NCI-H446 treated with DMSO at 0.1 percent for 48 hours (cell line): ENCODE measurements at places on chromosomes 13 and 19.

DNA sequence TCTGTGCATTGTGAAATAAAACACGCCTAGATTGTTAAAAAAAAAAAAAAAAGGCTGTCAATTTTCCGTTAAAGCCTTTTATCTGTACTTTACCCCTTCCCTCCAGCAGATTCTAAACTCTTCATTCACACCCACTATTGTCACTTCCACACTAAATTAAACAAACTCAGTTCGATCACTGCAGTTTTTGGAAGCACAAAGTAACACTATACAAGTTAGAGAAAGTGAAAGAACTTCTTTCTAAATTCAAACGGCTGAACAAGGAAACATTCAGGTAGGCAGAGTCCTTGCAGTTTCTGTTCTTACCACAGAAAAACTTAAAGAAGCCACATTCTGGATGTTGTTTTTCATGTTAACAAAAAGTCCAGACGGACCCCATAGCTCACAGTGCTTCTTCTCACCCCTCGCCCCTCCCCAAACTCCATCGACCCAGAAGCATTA, 27.5 kb upstream of the UBE2L5 start:
- no peak for DNase-seq

- no peak for DNase-seq
Observed at GRCh38 chr13:101556676-101557123, 104.2 kb downstream of the ITGBL1 start.

DNA sequence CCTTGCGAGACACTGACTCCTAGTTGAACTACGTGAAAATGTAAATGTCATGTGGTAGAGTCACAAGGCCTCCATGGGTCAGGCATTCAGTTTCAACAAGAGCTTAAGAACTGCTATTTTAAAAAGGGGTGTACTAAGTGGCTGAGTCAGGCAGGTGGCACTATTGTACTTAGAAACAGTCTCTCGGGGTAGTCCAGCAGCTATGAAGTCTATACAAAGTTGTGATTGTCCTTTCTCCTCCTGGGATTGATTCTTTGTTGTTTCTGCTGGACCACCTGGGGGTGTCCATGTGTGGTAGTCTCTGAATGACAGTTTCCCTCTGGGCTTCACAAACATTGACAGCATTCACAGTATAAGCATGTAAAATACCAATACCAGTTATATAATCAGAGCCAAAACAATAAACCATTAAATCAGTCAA, 33.0 kb downstream of the UGGT2 start:
- DNase-seq, result no peak

- DNase-seq, result no peak
Observed at GRCh38 chr19:19185853-19186740, 5.9 kb downstream of the BORCS8 start.

DNA sequence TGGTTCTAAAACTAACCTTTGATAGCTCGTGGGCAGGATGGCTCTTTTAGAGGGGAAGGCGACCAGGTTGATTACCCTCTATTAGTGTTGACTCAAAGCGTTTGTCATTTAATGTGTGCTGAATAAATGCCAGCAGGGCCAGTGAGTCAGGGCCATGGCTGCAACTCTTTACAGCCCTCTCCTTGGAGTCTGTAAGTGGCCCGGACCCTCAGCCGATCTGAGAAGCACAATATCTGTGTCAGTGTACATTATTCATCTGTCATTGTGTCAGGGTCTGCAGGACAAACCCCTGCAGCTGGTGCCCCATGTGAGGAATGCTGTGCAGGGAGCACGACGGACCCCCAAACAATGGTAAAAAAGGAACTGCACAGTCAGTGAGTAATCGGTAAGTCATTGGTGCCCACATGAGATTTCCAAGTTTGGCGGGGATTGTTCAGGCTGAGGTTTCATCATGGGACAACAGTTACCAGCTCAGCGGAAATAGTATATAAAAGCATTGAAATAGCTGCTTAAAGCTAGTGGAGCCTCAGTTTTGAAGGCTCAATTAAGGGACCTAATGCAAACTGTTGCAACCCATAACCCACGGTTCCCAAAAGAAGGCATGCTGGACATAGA, 139.1 kb downstream of the ZNF675 start:
- DNase-seq, result no peak

DNA sequence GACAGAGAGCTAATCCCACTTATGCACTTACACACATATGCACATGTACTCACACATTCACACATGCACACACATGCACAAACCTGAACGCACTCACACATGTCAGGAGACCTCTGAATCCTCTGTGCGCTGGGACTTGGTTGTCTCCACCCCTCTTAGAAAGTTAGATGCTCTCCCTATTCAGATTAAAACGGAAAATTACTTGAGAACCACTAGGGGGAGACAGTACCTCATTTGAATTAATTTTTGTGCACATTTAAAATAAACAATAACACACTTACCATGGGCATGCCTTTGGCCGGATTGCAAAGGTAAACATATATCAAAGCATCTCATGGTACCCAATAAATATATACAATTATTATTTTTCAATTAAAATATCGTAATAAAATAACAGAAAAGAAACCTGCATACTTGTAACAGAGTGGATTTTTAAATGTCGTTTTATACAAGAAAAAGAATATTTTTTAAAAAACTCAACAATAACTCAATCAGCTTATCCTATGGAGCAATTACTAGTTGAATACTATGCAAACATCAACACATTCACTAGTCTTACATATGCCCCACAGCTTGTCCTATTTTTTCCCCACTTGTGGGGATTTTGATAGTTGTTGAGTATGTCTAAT, 9.5 kb upstream of the LILRB4 start:
- no peak for DNase-seq

DNA sequence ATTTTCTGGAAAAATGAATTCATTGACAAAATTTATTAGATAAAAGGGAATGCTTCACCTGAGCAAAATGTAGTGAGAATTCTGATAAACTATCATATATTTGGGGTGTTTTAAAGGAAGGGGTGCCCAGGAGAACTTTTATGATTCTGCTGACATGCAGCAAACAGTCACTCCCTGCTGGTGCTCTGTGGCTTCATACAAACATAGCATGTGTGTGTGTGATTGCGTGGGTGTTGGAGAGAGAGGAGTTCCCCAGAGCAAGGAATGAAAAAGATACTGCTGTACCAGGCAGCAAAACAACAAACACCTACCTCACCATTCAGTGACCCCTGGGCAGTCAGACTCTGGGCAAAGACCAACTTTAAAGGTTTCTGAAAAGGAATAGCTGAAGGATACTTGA, 546.7 kb downstream of the RFC3 start:
- DNase-seq, result no peak

DNA sequence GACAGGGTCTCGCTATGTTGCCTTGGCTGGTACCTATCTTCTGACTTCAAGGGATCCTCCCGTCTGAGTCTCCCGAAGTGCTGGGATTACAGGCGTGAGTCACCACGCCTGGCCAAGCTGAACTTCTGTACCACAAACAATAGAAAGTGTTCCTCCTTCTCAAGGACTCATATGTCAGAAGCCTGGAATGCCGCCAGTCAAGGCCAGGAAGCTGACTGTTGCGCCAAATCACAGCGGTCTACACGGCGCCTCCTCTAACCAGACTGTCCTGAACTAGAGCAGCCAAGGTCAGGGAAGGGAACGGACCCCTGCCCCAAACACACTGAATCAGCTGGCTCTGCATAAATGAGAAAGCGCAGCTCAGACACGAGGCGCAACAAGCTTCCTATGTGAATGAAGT, 14.6 kb downstream of the RAB20 start:
- no peak for DNase-seq

GRCh38 chr19:8321986-8322637, 816 bp downstream of the RPS28 start:
- no peak for DNase-seq
